ENCODE measurements at places on chromosomes 1 and 21.

GRCh38 chr21:33870768-33871167, 44.8 kb downstream of the ATP5PO start:
- no peak for DNase-seq

- DNase-seq: no peak
These were observed 31.1 kb downstream of the RAB3GAP2 start for GRCh38 chr1:220241072-220241663.

DNA sequence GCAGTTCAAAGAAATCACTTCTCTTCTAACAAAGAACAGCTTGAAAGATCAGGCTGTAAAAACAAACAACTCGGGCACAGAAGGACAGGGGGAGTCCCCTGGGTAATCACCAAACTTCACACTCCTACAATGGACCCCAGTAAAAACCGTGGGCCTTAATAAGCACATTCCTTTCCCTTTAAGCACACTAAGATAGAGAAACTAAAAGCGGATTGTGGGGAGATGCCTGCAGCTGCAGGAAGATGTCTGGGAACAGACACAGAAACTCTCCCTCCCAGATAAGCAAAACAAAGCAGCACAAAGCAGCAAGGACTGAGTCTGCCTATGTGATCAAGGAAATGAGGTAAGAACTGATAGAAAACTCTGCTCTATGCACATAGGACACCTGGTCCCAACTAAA, 37.6 kb upstream of the CTBS start:
- no peak for DNase-seq

GRCh38 chr1:93999840-94000415, 90.7 kb upstream of the GCLM start:
- DNase-seq: no peak

DNA sequence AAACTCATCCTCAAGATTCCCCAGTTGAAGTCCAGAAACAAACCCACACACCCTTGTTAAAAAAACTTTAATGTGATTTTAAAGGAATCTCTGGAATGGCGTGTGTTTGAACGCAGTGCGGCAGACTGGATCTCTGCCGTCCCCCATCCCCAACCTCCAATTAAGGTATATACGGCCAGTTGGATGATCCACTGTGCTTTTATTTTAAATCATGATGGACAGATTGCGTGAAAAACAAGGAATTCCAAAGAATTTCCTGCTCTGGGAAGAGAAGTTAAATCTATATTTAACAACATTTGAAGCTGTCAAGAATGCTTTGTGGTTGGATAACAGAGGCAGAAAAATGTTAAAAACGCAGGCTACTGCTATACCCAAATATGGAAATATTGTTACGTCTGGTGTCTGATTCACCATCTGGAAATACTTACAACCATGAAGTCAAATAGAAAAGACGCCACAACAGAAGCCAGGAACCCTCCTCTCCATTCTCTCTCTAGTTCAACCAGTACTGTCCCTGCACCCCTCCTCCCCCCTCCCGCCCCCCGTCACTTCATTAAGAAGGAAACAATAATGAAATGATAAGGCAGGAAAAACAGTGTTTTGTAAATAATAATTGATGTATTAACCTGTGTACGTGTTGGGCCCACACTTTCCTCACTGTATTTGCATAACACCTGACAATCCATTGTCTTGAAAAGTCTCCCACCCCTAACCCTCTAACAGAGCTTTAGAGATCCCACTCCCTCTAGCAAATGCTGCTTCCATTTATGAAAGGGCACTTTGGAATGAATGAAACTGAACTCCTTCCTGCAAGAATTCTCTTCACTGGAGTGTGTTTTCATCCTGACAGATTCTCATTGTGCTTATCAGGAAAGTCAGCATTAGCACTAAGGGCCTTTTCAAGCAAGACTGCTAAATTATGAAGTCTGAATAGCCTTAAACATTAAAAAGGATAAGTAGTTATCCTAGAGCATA, 2.0 kb upstream of the CCN1 start:
- peak; percentile 68 for DNase-seq

DNA sequence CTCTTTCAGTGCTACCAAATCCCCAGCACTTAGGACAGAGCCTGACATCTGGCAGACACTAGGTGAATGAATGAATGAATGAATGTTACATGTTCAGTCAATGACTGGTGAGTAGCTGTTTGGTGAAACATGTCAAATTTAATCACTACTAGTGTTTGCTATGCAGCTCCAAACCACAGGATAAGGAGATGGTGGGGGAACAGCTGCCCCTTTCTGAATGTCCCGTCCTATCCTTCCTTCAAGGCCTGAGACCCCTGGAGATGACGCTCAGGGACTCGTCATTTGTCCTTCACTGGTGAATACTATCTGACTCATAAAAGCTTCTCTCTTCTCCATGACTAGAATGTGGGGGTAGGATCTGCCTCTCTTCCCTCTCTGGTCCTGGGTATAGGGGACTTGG, 175.4 kb downstream of the HIVEP3 start:
- no peak for DNase-seq

Measured in SK-N-SH (cell line).